ENCODE measurements at places on chromosomes 13 and 19.

DNA sequence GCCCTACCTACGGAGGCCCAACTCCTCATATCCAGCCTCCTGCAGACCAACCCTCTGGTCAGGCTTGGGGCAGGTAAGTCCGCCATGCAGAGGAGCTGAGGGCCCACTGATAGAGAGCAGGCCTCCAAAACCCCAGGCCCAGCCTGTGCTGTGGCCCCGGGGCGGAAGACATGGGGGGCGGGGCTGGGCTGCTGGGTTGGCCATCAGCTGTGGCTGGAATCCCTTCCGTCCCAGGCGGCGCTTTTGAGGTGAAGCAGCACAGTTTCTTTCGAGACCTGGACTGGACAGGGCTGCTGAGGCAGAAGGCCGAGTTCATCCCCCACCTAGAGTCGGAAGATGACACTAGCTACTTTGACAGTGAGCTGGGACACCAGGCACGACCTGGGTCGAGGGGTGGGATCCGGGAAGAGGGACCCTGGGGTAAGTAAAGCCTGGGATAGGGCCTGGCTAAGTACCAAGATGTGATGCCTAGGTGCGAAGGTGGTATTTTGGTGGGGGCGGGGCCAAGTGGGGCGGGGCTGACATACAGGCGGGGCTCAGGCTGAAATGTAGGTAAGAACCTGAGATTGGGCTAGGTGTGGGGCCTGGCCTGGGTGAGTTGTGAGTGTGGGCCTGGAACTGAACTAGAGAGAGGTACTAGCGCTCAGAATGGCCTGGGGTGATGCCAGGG, 15.4 kb downstream of the DNASE2 start:
- DNase-seq, result no peak

DNA sequence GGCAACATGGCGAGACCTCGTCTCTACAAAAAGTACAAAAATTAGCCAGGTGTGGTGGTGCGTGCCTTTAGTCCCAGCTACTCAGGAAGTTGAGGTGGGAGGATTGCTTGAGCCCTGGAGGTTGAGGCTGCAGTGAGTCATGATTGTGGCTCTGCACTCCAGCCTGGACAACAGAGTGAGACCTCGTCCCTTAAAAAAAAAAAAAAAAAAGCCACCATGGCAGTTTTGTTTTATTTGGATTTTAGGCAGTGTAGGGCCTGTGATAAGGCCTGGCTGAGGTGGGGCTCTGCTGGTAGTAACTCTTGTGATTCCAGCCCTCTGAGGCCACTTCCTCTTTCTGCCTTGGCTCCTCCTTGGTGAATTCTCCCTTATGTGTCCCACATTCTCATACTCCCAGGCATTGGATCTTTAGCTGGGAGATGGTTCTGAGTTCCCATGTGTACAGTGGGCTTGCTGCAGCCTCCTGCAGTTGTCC, 39.2 kb downstream of the GATAD2A start:
- DNase-seq, result no peak

GRCh38 chr13:53045189-53045588, 16.6 kb downstream of the OLFM4 start:
- no peak for DNase-seq

- DNase-seq, result no peak
Observed at GRCh38 chr13:44048326-44048725, 168.6 kb downstream of the LACC1 start.

GRCh38 chr13:30718661-30719524, 16.4 kb upstream of the ALOX5AP start:
- DNase-seq, result no peak
